MCF 10A (cell line): ENCODE measurements at places on chromosomes 7 and 10. TPM values are rescaled to one million over a fixed set of nuclear protein-coding genes. Genes with fewer than 3 reads are reported as not detected.

The VWA2 gene
- not detected in 2 replicates for total RNA-seq

The CALCR gene
- total RNA-seq: not detected in 2 replicates

The VAX1 gene
- total RNA-seq: not detected in 2 replicates

The CCAR1 gene
- 103 and 116 TPM in 2 replicates for total RNA-seq

The UNCX gene
- total RNA-seq: not detected in 2 replicates

The TLX1 gene
- total RNA-seq: not detected in 2 replicates

The PRLHR gene
- total RNA-seq: not detected in 2 replicates

The SEC61A2 gene
- 11.4 and 17.4 TPM in 2 replicates for total RNA-seq

The DGKB gene
- not detected in 2 replicates for total RNA-seq

The ZKSCAN5 gene
- 13.6 and 16.2 TPM in 2 replicates for total RNA-seq

The CRHR2 gene
- not detected in 2 replicates for total RNA-seq

The ZCCHC24 gene
- 2.8 and 3.1 TPM in 2 replicates for total RNA-seq

The MRPL32 gene
- total RNA-seq: 69.8 and 82.0 TPM in 2 replicates

The PLAC9 gene
- total RNA-seq: 0.93 and 1.0 TPM in 2 replicates

The AGBL3 gene
- total RNA-seq: 1.1 and 1.8 TPM in 2 replicates

The NDUFB8 gene
- total RNA-seq: 194 and 197 TPM in 2 replicates

The HIP1 gene
- total RNA-seq: 11.1 and 12.0 TPM in 2 replicates
